ENCODE measurements at places on chromosomes 5 and 9.

GRCh38 chr9:118324706-118325105 lies 620.5 kb downstream of the TLR4 start:
- no peak for DNase-seq

- DNase-seq, result no peak
Measured at GRCh38 chr5:66645039-66645438, 48.8 kb downstream of the MAST4 start.

GRCh38 chr9:102966999-102967398 lies 28.1 kb upstream of the CYLC2 start:
- DNase-seq, result no peak

- DNase-seq, result no peak
Measured at GRCh38 chr5:78823196-78823595, 161.9 kb downstream of the ARSB start.

DNA sequence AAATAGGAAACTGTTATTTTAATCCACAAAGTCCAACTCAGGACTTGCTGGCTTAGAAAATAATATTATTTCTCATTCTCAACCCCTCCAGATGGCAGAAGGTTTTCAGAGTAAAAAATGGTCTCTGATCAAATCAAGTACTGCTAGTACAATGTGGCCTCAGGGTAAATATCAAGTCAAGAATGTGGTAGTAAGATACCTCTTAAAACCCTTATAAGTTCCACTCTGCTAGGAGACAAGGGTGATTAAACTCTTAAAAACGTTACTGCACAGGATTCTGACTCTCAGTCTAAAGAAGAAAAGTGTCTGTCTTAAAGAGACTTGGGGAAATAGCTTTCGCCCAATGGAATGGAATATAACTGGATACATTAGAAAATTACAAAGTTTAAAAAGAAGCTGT lies 120.8 kb upstream of the PDE4D start:
- DNase-seq, result no peak

DNA sequence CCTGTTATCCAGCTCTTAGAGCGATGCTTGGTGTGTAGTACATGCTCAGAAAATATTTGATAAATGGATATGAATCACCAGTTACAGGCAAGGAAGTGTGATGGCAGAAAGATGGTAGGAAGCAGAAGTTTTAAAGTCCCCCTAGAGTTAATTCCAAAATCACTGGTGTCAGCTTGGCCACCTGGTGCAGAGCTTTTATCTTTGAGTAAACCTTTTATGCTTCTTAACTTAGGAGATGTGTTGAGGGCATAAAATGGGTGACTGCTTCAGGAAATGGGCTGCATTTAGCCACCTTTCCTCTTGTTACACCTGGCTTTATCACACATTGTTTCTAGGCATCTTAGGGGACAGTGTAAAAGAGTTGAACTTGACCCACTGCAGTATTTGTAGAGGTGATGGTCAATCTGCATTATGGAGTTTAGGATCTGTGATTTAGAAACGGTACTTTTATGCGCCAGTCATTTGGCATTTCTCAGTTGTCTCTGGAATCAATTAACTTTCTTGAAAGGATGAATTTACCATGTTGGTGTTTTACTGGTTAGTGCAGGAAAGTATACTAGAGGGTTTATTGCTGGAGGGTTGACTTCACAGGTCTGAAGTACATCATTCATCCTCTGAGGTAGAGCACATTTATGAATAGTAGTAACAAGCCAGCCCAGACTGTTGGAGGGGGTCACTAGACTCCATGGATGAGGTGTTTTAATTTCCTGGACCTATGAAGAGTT lies 7.5 kb upstream of the FAM120AOS start:
- peak; percentile 10 for DNase-seq

DNA sequence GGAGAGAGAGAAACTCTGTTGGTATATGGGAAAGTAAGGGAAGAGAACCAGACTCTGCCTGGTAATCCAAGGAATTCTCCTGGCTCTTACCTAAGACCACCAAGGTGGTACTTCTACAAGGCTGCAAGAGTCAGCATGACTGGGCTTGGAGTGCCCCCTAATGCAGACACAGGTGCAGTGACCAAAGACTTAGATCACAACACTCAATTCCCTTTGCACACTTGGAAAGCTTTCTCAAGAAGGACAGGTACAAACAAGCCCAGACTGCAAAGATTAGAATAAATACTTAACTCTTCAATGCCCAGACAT lies 25.2 kb downstream of the UGT3A2 start:
- DNase-seq, result no peak

DNA sequence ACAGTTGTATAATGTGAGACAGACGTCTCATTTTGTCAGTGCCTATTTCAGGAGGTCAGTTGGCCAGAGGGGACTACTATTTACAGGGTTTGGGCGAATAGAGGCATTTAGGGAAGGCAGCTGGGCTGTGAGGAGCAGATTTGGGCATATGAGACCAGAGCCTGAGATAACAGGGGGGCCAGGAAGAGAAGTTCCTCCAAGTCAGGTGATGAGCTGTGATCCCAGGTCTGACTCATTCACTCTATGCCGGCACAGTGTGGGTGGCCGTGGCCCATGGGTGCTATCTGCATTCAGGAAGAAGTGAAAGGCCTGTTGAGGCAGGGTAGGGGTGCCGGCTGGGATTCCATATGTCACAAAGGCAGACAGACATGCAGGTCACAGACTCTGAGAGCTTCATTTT lies 142.8 kb downstream of the PDZD2 start:
- no peak for DNase-seq

DNA sequence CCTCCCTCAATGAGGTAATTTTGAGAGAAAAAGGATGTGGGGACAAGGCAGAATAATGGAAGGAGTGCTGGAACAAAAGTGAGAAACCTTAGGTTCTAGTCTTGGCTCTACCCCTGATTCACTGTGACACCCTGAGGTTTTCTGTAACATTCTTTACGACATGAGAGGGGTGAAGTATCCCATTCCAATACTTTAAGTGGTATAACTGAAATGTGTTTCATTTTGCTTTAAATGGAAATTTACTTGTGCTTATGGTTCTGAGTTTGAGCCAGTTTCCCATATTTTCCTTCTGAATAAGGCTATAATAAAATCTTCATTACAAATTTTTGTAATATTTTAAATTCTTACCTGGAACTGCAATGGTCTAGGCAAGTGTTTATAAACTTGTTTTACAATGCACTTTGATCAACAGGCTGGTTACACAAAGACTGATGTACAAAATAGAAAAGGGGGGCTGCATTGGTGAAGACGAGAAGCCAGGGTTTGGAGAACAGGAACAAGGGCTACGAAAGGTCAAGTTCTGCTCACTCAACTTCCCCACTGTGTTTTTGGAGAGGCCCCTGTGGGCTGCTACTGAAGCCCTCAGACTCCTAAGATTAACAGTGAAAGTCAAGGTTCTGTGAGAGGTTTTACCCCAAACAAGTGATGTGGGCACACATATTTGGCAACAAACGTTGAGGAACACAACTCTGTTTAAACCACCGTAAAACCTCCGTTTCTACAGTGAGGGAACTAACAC lies 171.9 kb upstream of the ELL2 start:
- DNase-seq, result no peak

- no peak for DNase-seq
Measured at GRCh38 chr9:99489060-99489413, 267.0 kb downstream of the SEC61B start.

DNA sequence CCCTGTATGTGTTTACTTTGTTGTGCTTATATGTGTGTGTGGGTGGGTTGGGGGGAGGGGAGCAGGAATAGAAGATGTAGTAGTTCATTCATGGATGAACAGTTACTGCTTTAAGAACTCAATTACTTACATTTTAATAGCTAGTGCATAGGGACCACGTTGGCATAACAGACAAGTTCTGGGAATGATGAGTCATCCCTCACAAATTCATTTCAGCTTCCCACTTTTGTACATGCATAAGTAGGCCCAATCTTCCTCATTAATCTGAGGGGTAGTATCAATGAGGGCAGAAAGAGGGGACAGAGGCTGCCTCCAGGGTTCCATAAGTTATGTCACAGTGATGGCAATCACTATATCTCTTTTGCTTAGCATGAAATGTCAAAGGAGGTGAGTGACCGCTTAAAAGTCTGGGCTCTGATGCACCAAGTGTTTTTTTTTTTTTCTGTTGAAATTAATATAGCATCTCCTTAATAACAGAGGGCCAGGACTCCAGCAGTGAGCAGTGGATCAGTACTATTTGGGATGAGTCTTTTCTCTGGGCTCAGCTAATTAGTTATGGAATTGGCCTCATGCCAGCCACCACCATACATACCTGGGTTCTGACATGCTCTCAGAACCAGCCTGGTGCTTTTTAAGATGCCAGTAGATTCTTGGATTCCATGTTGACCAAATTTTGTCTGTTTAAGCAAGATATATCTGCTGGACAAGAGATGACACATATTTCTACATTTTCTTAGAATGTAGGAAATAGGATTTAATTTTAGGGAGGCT lies 37.1 kb downstream of the PRDM6 start:
- DNase-seq, result no peak

- no peak for DNase-seq
Measured at GRCh38 chr9:94033383-94033782, 50.9 kb upstream of the PTPDC1 start.

- no peak for DNase-seq
Measured at GRCh38 chr9:16598316-16598715, 272.2 kb downstream of the BNC2 start.

GRCh38 chr5:123367739-123368138 lies 55.5 kb downstream of the CEP120 start:
- no peak for DNase-seq
